ENCODE measurements at places on chromosomes 13 and 19.

DNA sequence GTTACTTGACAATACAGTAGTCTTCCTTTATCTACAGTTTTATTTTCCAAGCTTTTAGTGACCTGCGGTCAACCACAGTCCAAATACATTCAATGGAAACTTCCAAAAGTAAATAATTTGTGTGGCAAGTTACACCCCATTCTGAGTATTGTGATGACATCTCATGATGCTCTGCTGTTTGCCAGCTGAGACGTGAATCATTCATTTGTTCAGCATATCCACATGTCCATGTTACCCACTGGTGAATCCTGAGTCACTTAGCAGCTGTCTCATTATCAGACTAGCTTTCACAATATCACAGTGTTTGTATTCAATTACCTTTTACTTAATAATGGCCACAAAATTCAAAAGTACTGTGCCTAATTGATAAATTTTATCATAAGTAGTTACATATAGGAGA lies 179.8 kb downstream of the PRR20E start:
- DNase-seq: no peak

GRCh38 chr19:41106177-41106576 lies 8.1 kb upstream of the CYP2F1 start:
- no peak for DNase-seq

DNA sequence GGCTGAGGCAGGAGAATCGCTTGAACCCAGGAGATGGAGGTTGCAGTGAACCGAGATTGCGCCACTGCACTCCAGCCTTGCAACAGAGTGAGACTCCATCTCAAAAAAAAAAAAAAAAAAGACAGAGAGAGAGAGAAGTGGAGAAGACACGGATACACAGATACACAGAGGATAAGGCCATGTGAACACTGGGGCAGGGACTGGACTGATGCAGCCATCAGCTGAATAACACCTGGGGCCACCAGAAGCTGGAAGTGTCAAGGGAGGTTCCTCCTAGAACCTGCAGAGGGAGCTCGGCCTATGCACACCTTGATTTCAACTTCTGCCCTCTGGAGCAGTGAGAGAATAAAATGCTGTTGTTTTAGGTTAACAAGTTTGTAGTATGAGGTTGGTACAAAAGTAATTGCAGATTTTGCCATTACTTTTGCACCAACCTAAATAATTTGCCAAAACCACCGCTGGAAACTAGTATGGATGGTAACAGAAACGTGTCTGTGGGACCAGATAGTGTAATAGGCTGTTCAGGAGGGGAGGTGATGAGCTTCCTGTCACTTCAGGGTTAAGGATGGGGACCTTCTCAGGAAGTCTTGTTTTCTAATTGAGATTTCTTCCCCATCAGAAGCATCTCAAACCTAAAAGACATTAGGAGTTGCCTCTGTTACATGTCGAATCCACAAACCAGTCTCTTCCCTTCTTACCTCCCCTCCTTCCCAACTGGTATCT lies 36.4 kb upstream of the IGSF23 start:
- peak; percentile 16 for DNase-seq

- DNase-seq: no peak
These were observed 34.8 kb downstream of the CYP2B6 start for GRCh38 chr19:41025871-41026270.

DNA sequence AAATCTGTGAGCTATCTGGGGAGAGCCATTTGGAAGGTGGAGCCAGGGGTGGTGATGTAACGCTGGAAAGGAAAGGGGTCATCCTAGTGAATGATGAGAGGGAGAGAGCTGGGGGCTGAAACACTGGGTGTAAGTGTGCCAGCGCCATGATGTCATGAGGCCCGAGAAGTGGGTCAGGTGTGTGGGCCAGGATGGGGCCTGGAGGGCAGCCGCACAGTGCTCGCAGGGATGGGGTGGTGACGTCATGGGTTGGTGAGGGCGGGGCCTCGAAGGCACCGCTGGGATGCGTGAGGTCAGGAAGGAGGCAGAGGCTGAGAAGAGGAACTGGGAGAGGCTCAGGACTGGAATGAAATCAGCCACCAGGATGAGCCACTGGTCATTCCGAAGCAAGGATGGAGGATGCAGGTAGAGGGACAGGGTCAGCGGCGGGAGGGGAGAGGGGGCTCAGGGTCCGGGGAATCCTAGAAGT lies 4.4 kb downstream of the CCDC61 start:
- peak; percentile 26 for DNase-seq

DNA sequence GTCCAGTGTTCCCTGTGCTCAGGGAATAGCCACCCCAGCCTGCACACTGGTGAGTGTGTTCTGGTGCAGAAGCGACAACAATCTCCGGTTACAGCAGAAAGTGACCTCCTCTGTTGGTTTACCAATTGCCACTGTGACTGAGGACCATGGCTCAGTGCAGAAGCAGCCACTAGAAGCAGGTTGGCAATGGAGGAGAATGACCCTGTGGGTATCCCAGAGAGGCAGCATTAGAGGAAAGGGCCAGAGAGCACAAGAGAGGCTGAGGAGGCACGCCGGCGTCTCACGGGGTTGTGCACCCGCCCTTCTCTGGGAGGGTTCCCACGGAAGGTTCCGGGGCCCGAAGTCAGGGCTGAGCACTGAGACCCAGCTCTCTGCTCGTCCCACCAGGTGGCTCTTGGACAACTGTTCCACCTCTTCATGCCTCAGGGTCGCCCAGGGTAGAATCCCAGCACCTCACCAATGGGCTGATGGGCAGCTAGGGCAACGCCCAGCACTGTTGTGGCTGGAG lies 14.0 kb downstream of the PROZ start:
- DNase-seq: no peak

- DNase-seq: no peak
These were observed 9.9 kb downstream of the PCDH8 start for GRCh38 chr13:52838433-52839107.

DNA sequence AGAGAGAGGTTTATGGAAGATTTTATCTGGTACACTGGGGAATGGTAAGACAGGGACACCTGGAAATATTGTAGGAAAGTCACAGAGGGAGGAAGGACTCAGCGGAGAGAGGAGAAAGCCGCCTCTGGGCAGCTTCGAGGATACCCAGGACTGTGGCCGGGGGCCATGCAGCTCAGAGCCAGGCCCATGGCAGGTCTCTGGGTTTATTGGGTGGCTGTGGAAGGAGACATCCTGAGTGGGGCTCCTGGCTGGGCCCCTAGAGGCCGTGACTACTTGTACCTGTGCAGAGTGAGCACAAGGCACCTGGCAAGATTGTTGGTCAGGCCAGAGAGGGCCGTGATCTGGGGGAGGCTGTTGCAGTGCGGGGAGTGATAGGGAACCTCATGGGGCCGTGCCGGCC lies 3.4 kb downstream of the DAZAP1 start:
- no peak for DNase-seq

DNA sequence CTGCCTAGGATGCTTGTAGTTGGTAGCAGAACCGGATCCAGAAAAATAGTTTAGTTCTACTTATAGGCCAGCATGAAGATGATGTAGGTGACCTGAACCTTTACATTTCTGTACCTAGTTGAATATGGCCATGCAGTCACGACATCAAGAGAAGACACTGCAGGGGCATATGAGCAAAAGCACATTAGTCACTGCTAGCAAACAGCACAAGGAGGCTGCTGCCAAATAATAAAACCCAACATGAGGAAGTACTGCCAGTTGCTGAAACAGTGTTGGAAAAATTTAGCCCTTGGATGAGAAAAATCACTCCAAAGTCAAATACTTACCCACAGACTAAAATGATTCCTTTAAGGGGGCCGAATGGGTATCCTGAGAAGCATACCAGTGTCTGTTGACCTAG lies 20.8 kb downstream of the ERICH6B start:
- DNase-seq: no peak

DNA sequence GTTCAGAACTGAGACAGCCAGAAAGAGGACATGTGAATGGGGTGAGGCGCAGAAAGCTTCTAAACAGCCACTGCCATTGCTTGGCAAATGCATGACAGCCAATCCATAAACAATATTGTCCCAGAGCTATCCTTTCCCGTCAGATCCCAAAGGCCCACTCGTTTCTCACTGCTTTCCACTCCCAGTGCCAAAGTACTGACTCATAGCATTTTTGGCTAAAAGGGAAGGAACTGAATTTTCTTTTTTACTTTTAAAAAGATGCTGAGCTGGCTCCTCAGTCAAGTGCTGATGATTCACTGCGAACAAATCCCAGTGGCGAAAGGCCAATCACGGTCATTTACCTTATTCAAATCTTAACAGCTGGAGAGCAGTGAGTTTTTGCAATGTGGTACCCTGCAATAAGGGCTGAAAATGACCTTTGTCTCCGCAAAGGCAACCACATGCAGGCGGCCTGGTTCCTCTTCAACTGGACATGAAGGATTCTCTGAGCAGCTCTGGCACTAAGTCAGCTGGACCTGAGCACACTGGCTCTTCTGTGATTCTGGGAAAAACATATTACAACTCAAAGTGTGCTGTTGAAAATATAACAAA lies 151.7 kb downstream of the DCLK1 start:
- no peak for DNase-seq

DNA sequence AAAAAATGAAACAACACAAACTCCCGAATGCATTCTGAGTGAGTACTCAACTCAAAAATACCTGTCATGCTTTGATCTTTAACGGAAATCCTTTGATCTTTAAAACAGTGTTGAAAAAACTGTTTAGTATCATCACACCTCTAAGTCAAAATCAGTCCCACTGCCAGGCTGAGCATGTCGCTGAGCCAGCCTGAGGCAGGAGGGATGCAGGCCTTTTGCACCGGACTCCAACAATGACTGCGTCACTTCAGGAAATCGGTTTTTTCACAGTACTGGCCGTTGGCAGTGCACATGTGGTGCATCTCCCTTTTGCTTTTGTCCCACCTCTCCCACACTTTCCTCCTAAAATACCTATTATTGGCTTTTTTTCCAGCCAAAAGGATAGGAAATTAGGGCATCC lies 78.2 kb downstream of the SHISA2 start:
- DNase-seq: no peak

GRCh38 chr13:34619326-34619725 lies 322.7 kb upstream of the NBEA start:
- DNase-seq: no peak

DNA sequence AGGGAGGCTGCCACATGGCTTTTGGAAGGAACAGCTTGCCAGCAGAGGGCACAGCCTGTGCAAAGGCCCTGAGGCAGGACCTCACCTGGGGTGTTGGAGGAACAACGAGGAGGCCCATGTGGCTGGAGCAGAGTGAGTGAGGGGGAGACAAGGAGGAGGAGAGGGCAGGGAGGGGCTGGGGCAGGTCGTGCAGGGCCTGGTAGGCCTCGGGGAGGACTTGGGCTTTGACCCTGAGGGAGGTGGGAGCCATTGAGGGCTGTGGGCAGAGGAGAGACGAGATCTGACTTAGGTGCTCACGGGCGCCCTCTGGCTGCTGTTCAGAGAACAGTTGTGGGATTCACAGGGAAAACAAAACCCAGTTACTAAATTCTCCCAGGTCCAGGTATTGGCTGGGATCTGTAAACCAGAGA lies 25.2 kb downstream of the ZNRF4 start:
- DNase-seq: no peak

GRCh38 chr19:52494518-52494917 lies 33.0 kb upstream of the ZNF808 start:
- DNase-seq: no peak

Data from NCI-H2107 (cell line).